ENCODE measurements at places on chromosomes 11 and 22. TPM values are rescaled to one million over a fixed set of nuclear protein-coding genes. Genes with fewer than 3 reads are reported as not detected.

Gene TCN1
- not detected for total RNA-seq

GRCh38 chr11:35414311-35414710 lies 5.0 kb downstream of the SLC1A2 start:
- H3K27ac ChIP-seq = no peak overlapping the region
- no peak for DNase-seq
- H3K36me3 ChIP-seq = no peaks in the 10 kb centered on the region
- H3K4me3 ChIP-seq = no peak overlapping the region
- H3K27me3 ChIP-seq = peaks cover 27% of the 10 kb centered on the region
- peaks cover 13% of the 10 kb centered on the region for H3K4me1 ChIP-seq

- no peaks in the 10 kb centered on the region for H3K27me3 ChIP-seq
- no peak for DNase-seq
- H3K4me3 ChIP-seq = no peak overlapping the region
- peaks cover 4% of the 10 kb centered on the region for H3K4me1 ChIP-seq
- H3K27ac ChIP-seq = no peak overlapping the region
Measured at GRCh38 chr11:128555606-128556005, 31.8 kb downstream of the ETS1 start.

DNA sequence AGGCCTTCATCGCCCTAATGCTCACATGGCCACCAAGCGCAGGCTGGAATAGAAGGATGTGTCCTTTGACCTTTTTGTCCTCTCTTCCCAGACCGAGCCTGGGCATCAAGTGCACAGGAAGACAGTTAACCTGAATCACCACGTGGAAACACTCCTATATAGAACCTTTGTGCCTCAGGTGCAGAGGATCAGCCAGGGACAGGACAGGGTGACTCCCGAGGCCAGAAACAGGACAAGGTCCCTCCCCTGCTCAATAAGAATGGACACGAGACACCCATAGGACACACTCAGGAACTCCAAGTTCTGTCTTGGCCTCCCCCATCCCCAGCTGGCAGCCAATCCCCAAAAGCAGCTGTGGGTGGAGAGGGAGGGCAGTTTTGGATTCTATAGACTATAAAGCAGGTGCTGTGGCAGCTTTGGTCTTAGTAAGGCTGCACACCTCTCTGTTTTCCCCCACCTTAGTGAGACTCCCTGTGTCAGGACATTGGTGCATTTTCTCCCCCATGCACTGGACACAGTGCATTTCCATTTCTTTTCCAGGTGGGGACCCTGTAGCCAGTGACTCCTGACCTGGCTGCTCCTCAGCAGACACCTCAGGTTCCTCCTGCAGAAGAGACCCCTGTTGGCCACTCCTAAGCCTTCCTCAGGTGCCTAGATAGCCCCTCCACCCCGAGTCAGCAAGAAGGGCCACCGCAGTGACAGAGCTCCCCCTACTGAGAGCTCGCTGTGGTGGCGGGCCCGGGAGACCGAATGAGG lies 43.6 kb upstream of the POU2AF1 start:
- H3K27me3 ChIP-seq = no peaks in the 10 kb centered on the region
- no peak overlapping the region for H3K27ac ChIP-seq
- H3K4me1 ChIP-seq = peaks cover 44% of the 10 kb centered on the region
- H3K4me3 ChIP-seq = no peak overlapping the region

DNA sequence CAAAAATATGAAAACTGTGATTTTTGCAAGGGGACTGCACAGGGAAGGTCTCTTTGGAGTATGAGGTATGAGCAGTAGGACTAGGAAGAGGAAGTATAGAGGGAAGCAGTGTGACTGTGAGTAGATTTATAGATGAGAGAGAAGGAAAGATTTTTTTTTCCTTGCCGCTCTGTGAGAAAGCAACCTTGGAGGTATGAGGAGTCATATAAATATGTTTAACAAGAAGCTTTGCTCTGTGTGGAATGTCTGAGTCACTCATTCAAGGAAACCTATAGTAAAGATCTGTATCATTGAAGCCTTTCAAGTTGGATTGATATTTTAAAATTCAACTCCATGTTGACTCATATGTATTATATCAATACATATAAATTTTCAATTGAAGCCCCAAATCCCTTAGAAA lies 26.2 kb downstream of the DNHD1 start:
- DNase-seq = no peak
- H3K4me1 ChIP-seq = no peaks in the 10 kb centered on the region
- no peak overlapping the region for H3K4me3 ChIP-seq

DNA sequence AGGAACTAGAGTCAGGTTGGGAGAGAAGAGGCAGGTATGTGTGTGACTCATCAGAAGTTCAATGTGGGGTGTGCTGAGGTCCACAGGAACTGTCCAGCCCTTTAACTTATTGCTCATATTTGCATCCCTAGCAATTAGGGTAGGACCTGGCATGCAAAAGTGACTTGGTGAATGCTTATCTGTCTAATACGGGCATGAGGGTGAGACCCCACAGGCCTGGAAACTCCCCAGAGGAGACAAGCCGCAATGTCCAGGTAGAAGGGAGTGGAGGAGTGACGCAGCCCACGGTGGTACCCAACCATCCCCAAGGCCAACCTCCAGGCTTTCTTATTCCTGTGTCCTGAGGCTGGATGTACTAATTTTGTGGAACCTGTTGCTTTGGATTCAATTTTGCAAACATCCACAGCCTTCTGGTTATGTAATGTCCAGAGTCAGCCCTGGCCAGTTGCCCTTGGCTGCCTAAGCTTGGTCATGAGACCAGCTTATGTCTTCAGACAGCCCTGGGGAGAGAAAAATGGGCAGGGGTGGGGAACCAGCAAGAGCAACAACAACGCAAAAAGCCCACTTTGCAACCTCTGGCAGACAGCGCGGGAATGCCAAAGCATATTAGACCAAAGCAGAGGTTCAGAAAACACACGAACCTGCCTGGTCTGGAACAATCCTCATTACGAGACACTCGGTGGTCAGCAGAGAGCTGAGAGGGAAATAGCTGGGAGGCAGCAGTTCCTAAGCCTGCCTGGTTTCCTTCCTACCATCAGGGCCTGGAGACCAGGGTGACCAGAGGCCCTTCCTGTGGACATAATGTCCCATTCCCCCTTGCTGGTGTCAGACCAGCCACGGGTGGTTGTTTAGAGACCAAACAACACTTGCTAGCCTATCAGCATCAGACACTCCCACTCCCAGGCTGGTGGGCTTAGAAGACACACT lies 49.3 kb downstream of the TIMP3 start:
- no peak overlapping the region for H3K4me3 ChIP-seq
- peak; percentile 97 for DNase-seq
- peaks cover 76% of the 10 kb centered on the region for H3K4me1 ChIP-seq
- no peaks in the 10 kb centered on the region for H3K27me3 ChIP-seq
- H3K36me3 ChIP-seq = no peaks in the 10 kb centered on the region

Gene OR51A7
- total RNA-seq = not detected

- H3K4me1 ChIP-seq = peaks cover 14% of the 10 kb centered on the region
- no peaks in the 10 kb centered on the region for H3K27me3 ChIP-seq
- no peaks in the 10 kb centered on the region for H3K36me3 ChIP-seq
- H3K4me3 ChIP-seq = no peak overlapping the region
- no peak for DNase-seq
Measured at GRCh38 chr11:57275582-57275981, 38.5 kb upstream of the APLNR start.

GRCh38 chr11:91906871-91907624 lies 317.6 kb upstream of the FAT3 start:
- no peaks in the 10 kb centered on the region for H3K4me1 ChIP-seq
- H3K27me3 ChIP-seq = no peaks in the 10 kb centered on the region
- no peaks in the 10 kb centered on the region for H3K36me3 ChIP-seq

Gene LRRC74B
- not detected for total RNA-seq

Gene SLCO2B1
- 31.7 TPM for total RNA-seq

Gene TRIM6
- total RNA-seq = 5.5 TPM

DNA sequence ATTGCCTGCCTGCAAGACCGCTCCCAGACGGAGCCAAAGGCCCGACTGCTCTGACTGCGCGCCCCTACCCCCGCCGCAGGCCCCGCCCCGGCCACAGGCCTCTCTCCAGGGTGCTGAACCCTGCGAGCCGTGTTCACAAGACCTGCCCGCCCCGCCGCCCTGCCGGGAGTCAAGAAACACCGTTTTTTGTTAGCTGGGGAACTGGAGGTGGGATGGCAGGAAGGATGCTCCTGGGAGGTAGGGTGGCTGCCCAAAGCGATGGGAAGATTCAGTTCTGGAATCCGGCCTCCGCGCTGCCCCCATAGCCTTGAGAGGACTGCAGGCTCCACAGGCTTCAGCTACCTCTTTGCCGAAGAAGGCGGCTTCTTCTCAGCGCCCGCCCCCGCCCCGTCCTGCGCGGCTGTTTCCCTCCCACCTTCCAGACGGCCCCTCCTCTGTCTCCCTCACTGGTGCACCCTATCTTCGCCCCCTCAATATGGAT lies 2.7 kb upstream of the PDE2A start:
- no peaks in the 10 kb centered on the region for H3K36me3 ChIP-seq
- DNase-seq = no peak
- H3K27me3 ChIP-seq = peaks cover 71% of the 10 kb centered on the region
- H3K27ac ChIP-seq = no peak overlapping the region
- no peak overlapping the region for H3K4me3 ChIP-seq
- peaks cover 3% of the 10 kb centered on the region for H3K4me1 ChIP-seq

Gene LRRC32
- total RNA-seq = 30.7 TPM

GRCh38 chr11:67631853-67632174 lies 2.1 kb upstream of the NUDT8 start:
- peaks cover 5% of the 10 kb centered on the region for H3K27me3 ChIP-seq
- peaks cover 29% of the 10 kb centered on the region for H3K4me1 ChIP-seq
- H3K4me3 ChIP-seq = no peak overlapping the region
- no peak for DNase-seq
- H3K36me3 ChIP-seq = no peaks in the 10 kb centered on the region
- H3K27ac ChIP-seq = no peak overlapping the region

Gene ASPHD2
- 0.83 TPM for total RNA-seq

GRCh38 chr11:47233989-47234668 lies 14.5 kb downstream of the ACP2 start:
- H3K27me3 ChIP-seq = no peaks in the 10 kb centered on the region
- H3K36me3 ChIP-seq = peaks cover 12% of the 10 kb centered on the region
- H3K27ac ChIP-seq = peak overlapping the region; percentile 18
- DNase-seq = no peak

Gene TRPM5
- total RNA-seq = not detected

DNA sequence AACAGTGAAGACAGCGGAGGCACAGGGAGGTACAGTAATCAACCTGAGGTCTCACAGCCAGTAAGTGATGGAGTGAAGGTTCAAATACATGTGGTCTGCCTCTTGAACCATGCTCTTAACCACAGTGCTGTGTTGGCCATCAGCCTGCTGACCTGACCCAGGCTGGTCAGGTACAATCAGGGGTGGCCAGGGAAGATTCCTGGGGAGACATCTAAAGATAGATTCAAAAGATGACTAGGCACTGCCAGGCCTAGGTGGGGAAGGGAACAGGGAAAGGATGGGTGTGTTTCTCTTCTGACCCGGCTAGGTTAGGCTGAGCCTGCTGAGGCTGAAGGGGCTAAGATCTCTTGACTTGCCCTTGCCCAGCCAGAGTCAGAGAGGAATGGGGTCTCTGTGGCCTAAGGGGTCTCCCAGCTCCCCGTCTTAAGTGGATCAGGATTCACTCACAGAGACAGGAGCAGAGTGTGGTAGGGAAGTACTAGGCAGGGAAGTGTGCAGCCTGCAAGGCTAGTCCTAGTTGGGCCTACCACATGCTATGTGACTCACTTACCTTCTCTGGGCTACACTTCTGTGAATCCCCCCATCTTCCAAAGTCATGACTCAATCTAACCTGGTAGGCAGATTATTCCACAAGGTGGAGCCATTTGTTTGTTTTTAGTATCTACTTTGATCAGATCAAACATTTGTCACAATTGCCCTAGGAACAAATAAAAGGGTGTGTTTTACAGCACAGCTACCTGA lies 10.4 kb upstream of the SREBF2 start:
- H3K4me1 ChIP-seq = peaks cover 8% of the 10 kb centered on the region
- no peaks in the 10 kb centered on the region for H3K27me3 ChIP-seq
- no peak overlapping the region for H3K4me3 ChIP-seq
- H3K36me3 ChIP-seq = no peaks in the 10 kb centered on the region

Gene KCNJ5
- 2.2 TPM for total RNA-seq

DNA sequence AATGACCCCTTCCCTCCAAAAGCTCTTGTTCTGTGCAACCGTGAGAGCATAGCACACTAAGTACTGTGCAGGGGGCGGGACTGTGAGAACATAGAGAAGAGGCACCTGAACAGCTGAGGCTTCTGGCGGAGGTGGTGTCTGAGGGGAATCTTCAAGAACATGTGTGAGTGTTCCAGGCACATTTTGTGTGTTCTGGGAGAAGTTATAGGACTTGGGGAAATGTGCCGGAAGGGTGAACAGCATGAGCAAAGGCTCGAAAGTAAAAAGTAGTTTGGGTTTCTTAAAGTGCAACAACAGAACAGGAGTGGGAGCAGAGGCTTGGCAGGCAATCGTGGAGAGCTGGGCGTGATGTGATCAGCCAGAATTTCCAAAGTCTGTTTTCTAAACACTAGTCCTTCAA lies 12.4 kb upstream of the SYN3 start:
- H3K36me3 ChIP-seq = no peaks in the 10 kb centered on the region
- no peak overlapping the region for H3K27ac ChIP-seq
- no peaks in the 10 kb centered on the region for H3K4me1 ChIP-seq
- no peaks in the 10 kb centered on the region for H3K27me3 ChIP-seq
- DNase-seq = no peak

DNA sequence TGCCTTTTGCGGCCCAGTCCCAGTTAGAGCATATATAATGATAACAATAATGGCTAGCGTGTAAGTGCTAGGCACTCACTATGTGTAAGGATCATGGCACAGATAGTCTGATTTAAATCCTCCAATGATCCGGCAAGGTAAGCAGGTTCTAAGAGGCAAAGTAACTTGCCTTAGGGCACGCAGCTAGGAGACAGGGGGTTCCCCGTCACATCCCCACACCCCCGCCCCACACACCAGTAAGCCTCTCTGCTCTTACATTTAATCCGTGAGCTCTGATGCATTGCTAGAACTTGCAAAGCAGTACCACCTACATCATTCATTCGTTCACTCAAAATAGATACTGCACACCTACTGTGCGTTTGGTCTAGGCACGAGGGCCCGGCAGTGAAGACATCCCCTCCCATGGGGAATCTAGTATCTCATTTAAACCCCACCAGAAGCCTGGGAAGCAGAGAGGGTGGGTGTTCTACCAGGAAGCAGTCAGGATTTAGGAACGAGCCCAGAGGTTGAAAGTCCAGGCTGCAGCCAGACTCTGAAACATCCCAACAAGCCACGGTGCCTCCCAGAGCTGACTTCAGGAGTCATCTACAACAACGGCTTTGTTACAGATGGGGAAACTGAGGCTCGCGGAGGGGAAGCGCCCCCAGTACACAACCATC lies 20.6 kb downstream of the TMPRSS6 start:
- H3K36me3 ChIP-seq = no peaks in the 10 kb centered on the region
- no peak overlapping the region for H3K27ac ChIP-seq
- H3K4me1 ChIP-seq = no peaks in the 10 kb centered on the region
- H3K4me3 ChIP-seq = no peak overlapping the region
- no peak for DNase-seq

All from sigmoid colon (tissue), 7 donors.